ENCODE measurements at places on chromosomes 6 and 20.

- DNase-seq = no peak
Measured at GRCh38 chr6:12034349-12034748, 22.2 kb downstream of the HIVEP1 start.

DNA sequence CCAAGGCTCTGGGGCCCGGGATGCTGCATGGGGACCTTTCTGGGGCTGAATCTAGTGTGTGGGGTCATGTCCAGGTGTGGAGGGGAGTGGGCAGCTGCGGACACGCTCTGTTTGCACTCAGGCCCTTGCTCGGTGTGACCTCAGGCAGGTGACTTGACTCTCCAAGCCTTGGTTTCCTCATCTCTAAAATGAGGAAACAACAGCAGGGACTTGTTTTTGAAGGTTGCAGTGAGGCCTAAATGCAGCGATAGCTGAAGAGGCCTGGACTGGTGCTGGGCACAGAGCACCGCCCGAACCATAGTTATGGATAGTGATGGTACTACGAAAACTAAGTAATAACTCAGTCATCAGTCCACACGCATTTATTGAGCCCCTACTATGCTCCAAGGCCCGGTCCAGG lies 91.8 kb downstream of the NOL4L start:
- DNase-seq = no peak

DNA sequence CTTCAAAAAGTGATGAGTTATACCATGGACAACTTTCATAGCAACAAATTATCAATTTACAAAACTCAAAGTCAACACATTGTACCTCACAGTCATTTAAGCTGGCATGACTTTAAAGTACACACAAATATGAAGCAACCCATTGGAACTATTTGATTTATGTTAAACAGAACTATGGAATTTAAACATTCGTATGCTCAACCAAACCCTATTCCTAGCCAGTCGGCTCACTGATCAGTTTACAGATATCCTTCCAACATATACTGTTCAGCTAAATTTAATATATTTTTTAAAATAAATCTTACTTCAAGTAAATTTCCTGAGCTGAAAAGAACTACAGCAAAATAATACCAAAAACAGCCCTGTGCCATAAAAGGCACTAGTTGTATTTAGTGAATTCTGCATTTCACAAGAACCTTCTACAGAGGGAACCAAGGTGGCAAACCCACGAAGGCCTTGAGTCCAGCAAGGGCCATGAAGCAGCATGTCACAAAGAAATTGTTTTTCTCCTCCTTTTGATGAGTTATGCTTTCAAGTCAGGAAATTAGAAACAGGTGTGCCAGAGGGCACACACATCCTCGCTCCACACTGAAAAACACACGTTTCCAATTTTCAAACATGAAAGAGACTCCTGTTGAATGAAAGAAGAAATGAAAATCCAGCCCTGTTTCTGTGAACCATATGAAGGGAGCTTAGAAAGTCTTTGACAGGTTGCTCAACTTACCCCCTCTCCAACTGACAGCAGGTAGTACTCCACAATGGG lies 122.8 kb downstream of the TASP1 start:
- no peak for DNase-seq

DNA sequence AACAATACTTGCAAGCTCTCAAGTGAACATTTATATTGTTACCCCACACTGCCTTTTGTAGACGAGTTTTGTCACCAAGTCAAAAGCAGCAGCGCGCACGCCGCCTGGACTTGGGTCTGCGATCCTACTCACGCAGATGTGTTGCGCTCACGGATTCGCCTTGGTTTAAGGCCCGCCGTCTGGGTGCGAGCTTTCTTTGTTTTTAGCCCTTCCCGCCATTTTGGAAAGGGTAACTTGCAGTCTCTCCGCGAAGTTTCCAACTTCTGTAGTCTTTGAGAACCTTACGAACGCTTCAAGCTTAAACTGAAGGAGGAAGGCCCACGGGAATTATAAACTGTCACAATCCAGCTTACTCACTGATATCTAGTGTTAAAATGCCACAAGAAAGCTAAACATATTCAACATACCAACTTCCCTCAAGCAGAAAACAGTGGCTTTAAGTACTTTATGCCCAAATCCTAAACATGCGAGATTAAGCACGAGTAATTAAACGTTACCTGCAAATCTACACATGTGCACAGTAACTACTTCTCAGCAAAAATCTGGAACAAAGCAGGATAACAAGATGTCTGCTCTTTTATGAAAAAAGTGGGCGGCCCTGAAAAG lies 80.4 kb upstream of the BTN3A2 start:
- no peak for DNase-seq

GRCh38 chr6:22231050-22231449 lies 65.8 kb downstream of the PRL start:
- DNase-seq = no peak

- DNase-seq = no peak
Measured at GRCh38 chr6:146028851-146029572, at the start of gene GRM1. GRM1 (plus strand) TSS chr6:146029062; CDS start chr6:146029518, 456 bp downstream.

DNA sequence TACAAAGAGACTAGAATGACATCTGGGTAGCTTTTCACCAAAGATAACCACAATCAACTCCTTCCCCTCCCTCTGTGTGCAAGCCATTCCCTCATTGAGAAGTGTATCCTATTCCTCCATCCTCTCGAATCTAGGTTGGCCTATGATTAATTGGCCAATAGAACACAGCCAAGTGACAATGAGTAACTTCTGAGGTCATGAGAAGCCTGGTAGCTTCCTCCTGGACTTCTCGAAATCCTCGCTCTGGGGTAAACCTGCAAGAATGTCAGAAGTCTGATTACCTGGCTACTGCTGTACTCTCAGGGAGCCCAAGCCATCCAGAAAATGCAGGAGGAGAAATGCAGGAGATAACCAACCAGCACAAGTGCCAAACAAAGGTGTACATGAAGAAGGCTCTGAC lies 13.1 kb downstream of the ARHGAP18 start:
- DNase-seq = no peak

- no peak for DNase-seq
Measured at GRCh38 chr6:3077430-3077829, 9.1 kb downstream of the RIPK1 start.

DNA sequence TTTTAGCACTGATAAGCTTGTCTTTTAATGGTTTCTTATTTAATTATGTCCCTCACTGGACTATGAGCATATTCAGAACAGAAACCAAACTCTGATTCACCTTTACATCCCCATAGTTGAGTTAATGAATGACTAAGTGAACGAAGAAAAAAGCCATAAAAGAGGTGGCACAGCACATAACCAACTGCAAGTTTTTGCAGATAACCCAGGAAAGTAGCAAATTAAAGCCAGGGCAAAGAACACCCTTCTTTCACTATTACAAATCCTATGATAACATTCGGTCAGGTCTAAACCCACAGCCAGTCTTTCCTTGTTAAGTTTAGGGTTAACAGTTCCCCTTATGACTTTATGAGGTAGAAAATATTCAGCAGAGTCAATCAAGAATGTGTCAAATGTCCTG lies 102.7 kb downstream of the RIN2 start:
- no peak for DNase-seq

DNA sequence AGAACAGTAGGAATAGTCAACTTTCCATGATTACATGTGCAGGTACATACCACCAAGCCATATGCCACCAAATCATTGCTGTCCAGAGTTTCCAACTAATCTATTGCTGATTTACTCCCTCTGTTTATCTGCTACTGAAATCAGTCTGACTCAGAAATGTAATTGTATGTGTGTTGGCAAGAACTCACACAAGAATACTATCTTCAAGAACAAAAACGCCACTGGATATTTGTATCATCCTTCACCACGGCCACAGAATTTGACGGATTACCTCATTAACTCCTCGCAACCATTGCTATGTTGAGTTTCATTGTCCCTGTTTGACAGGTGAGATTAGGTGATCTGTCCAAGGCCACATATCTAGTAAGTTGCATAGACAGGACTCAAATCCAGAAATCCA lies 159.2 kb downstream of the GMPR start:
- no peak for DNase-seq

DNA sequence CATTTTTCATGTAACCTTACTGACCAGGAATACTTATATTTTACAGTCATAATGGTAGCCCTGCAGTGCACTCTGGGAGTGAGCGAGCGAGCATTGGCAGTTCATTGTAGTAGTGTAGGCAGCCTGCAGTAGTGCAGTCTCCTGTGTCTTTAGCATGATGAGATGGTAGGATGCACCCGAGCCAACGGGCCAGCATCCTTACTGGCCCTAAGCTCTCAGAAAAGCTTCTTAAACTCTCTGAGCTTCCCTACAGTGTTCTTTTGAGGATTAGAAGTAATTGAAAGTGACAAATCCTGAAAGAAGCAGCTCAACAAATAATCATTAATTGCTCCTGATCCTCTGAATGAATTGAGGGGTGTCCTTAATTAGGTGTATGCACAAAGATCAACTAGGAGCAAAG lies 20.9 kb downstream of the SLC9A8 start:
- no peak for DNase-seq

DNA sequence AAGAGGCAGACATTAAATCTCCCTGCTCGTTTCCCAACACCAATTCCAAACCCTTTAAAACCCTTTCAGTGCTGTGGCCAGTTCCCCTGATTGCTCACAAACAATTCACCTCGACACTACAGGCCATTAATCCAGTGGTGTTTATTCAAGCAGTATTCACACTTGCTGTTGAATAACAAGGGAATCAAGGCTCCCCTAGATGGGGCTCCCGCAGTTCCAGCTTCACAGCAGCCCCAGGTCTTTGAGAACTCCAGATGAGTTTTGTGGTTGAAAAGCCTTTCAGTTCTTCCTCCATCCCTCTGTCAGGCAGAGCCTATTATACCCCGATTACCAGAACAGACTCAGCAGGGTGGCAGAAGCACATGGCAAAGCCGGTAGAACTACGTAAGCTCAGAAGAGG lies 36.2 kb downstream of the JAG1 start:
- DNase-seq = no peak

DNA sequence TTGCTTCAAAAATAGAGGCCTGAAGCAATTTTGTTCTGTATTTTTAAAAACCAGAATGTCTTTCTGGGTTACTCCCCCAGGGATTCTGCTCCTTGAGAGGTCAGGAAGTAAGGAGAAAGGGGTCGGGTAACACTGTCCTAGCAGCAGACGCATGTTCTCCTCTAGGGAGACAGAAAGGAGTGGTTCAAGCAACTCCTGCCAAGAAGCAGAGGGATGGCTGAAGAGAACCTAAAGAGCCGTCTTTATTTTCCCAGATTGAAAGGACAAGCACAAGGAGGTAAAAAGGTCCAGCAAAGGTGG lies 58.0 kb upstream of the SLC4A11 start:
- DNase-seq = no peak

DNA sequence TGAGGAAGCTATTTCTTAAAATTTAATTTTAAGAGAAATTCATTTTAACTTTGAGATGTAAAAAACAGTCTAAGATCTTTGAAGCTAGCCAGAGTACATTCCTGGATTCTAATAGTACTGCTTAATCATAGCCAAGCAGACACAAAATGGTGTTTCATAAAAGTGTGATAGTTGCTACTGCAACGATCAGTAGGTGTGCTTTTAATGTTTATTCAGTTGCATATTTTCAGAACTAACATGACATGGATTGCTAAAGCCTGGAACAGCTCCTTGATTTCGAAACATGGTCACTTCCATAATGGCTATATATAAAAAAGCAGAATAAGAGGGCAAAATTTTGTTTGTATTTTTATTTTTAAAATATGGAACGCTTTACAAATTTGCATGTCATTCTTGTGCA lies 35.5 kb downstream of the SESN1 start:
- no peak for DNase-seq

GRCh38 chr6:53771785-53772624 lies 22.8 kb upstream of the LRRC1 start:
- peak; percentile 63 for DNase-seq

- DNase-seq = no peak
Measured at GRCh38 chr20:9032758-9033157, 36.1 kb upstream of the PLCB4 start.

GRCh38 chr6:144624716-144625115 lies 339.6 kb downstream of the UTRN start:
- DNase-seq = no peak
